Adipose tissue (tissue), 3 donors: ENCODE measurements at places on chromosomes 16 and 17. TPM values are rescaled to one million over a fixed set of nuclear protein-coding genes. Genes with fewer than 3 reads are reported as not detected.

Gene CLDN9
- 2.8 TPM for polyA plus RNA-seq

Gene DNASE1L2
- polyA plus RNA-seq = 0.45 TPM

Gene CD300E
- polyA plus RNA-seq = 1.3 TPM

Gene NTHL1
- polyA plus RNA-seq = 23.3 TPM

Gene PLLP
- 28.0 TPM for polyA plus RNA-seq

Gene GP2
- polyA plus RNA-seq = 7.0 TPM

Gene TTYH2
- 3.7 TPM for polyA plus RNA-seq

Gene NPTX1
- 0.19 TPM for polyA plus RNA-seq

Gene NOD2
- 0.43 TPM for polyA plus RNA-seq

Gene TUBG2
- polyA plus RNA-seq = 62.7 TPM

Gene HSPB9
- polyA plus RNA-seq = 0.34 TPM

Gene KRT25
- not detected for polyA plus RNA-seq

Gene DOK4
- polyA plus RNA-seq = 11.1 TPM

Gene CHCT1
- polyA plus RNA-seq = not detected

Gene UTS2R
- not detected for polyA plus RNA-seq

Gene HSD11B2
- polyA plus RNA-seq = 5.4 TPM

Gene GRB7
- polyA plus RNA-seq = 29.6 TPM

Gene ULK2
- 7.4 TPM for polyA plus RNA-seq

Gene SMIM5
- polyA plus RNA-seq = 1.4 TPM

Gene SETD6
- 16.4 TPM for polyA plus RNA-seq

Gene TNS4
- polyA plus RNA-seq = not detected

Gene KRT12
- polyA plus RNA-seq = not detected

Gene DDX28
- polyA plus RNA-seq = 15.5 TPM

Gene CD300LB
- polyA plus RNA-seq = 0.08 TPM

Gene AIPL1
- polyA plus RNA-seq = not detected

Gene NPIPB13
- 5.5 TPM for polyA plus RNA-seq

Gene NOMO2
- 53.5 TPM for polyA plus RNA-seq

Gene SLC38A8
- polyA plus RNA-seq = not detected

Gene NOG
- polyA plus RNA-seq = 0.37 TPM

Gene PITPNM3
- 1.1 TPM for polyA plus RNA-seq

Gene RUNDC3A
- polyA plus RNA-seq = 0.25 TPM

Gene SLC35G6
- not detected for polyA plus RNA-seq

Gene NLRC3
- polyA plus RNA-seq = 0.26 TPM

Gene KIF2B
- not detected for polyA plus RNA-seq

Gene BRIP1
- polyA plus RNA-seq = 0.11 TPM

Gene BCAS3
- polyA plus RNA-seq = 8.5 TPM

Gene LRRC37A3
- 1.3 TPM for polyA plus RNA-seq

Gene CNP
- polyA plus RNA-seq = 38.2 TPM

Gene METTL16
- polyA plus RNA-seq = 11.2 TPM

Gene SOX15
- polyA plus RNA-seq = 0.21 TPM

Gene CETP
- polyA plus RNA-seq = 0.39 TPM

Gene KRT33B
- polyA plus RNA-seq = not detected

Gene ORMDL3
- polyA plus RNA-seq = 188 TPM

Gene FAM171A2
- polyA plus RNA-seq = 1.00 TPM

Gene SCNN1G
- polyA plus RNA-seq = 0.62 TPM

Gene SPIRE2
- 1.5 TPM for polyA plus RNA-seq

Gene CHST4
- polyA plus RNA-seq = 0.43 TPM

Gene CMTM2
- polyA plus RNA-seq = 8.0 TPM

Gene FSCN2
- 4.9 TPM for polyA plus RNA-seq

Gene DHRS7C
- not detected for polyA plus RNA-seq

Gene SKAP1
- polyA plus RNA-seq = 0.77 TPM

Gene CNGB1
- under 0.01 TPM for polyA plus RNA-seq

Gene C17orf113
- polyA plus RNA-seq = 0.12 TPM

Gene CLDN7
- polyA plus RNA-seq = 88.9 TPM

Gene DNAI2
- not detected for polyA plus RNA-seq

Gene CLEC18B
- 0.45 TPM for polyA plus RNA-seq

Gene HOXB3
- polyA plus RNA-seq = 9.6 TPM

Gene NDUFB10
- 190 TPM for polyA plus RNA-seq

Gene KRT31
- not detected for polyA plus RNA-seq
